ENCODE measurements at places on chromosomes 12 and 14.

DNA sequence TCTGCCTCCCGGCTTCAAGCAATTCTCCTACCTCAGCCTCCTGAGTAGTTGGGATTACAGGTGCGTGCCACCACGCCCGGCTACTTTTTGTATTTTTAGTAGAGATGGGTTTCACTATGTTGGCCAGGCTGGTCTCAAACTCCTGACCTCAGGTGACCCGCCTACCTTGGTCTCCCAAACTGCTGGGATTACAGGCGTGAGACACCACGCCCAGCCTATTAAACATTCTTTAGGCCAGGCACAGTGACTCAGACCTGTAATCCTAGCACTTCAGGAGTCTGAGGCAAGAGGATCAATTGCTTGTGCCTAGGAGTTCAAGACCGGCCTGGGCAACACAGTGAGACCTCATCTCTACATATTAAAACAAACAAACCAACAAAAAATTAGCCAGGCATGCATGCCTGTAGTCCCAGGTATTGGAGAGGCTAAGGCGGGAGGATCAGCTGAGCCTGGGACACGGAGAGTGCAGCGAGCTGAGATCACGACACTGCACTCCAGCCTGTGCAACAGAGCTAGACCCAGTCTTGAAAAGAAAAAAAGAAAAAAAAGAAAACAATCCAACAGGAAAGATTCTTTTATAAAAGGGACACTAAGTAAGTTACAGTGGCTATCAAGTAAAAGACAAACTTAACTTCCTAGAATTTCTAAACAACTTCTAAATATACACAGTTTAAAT, 70.2 kb downstream of the HECTD1 start:
- no peak for DNase-seq

DNA sequence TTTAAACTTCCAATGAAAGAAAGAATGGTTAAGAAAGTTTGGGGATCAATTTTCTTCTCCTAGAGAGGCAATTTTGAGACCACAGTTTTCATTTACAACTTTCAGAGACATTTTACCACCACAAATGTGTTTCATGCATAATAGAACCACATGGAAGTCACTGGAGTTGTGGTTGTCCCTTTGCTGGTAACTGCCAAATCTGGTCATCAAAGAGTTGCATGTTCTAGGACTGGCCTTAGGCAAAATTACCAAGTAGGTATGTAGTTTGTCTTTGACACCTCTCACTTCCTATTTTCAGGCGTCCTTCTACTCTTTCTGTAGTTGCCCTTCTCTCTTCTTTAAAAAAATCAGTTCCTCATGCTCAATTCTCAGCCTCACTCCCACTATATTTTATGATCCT, 54.3 kb upstream of the TMX1 start:
- no peak for DNase-seq

- no peak for DNase-seq
These were observed 33.3 kb downstream of the ITPR2 start for GRCh38 chr12:26799741-26800140.

DNA sequence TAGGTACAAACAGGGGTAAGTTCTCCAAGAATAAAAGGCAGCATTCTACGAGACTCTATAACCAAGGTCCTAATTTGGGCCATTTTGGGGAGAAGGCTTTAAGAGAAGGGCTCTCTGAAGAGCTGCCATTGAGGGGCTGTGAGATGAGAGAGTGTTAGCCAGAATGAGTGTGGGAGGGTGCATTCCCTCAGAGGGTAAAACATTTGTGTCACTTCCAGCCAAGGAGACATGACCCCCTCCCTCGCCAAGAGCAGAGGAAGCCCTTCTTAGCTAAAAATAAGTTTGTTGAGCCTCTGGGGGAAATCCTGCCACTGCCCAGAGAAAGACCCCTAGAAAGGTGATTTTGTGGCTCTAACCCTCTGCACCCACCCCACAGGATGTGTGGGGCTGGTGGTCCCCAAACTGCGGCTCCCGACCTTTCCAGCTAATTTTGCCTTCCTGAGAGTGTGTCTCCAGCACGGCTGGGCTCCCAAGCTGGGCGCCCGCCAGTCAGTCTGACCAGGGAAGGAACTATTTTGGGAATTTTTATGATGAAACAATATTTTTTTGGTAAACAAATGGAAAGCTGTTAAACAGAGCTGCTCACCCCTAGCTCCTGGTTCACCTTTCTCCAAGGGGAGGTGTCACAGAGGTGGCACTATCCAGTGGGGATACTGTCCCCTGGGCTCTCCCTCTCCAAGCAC, 65.9 kb upstream of the JDP2 start:
- DNase-seq: no peak

DNA sequence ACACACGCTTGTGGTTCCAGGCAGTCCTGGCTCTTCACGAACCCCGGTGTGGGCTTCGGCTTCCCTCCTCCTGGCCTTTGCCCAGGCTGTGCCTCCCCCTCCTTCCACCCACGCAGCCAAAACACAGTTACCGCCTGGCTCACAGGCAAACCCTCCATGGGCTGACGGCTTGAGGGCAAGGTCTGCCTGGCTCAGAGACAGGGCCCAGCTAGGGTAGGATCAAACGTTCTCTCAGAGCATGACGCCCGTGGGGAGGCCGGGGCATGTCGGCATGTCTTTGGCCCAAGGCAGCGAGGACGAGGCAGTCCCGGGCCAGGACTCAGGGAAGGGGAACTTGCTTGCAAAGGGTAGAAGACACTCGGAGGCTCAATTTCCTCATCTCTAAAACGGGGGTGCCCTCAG, 2.1 kb downstream of the SLC25A47 start:
- DNase-seq: no peak

DNA sequence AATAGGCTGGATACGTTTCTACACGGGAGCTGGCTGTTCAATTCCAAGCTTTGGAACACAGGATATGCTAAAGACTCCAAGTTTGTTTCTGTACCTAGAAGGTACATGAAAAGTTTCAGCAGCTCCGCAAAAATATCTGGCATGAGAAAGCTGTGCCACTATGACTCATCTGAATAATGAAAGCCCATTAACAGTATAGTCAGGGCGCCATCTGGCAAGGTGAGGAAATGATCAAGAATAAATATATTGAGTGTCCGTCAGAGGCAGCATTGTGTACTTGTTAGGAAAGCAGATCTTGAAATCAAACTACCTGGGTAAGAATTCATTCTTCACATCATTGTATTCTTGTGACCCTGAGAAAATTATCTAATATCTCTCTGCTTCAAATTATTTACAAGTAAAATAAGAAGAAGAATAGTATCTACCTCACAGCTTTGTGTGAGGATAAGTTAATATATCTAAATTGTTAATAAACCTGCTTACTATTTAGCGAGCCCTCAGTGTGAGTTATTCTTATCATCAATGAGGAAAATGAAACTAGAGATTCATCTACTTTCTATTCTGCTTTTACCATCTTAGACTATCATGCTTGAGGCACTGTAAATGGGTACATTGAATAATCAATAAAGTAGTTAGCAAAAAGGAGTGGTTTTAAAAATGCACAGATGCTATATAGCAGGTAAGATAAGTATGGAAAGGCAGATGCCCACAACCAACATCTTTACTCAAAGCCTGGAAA, 53.5 kb downstream of the FSCB start:
- DNase-seq: peak; percentile 41

GRCh38 chr14:75126121-75126544, 715 bp downstream of the NEK9 start:
- DNase-seq: peak; percentile 49

DNA sequence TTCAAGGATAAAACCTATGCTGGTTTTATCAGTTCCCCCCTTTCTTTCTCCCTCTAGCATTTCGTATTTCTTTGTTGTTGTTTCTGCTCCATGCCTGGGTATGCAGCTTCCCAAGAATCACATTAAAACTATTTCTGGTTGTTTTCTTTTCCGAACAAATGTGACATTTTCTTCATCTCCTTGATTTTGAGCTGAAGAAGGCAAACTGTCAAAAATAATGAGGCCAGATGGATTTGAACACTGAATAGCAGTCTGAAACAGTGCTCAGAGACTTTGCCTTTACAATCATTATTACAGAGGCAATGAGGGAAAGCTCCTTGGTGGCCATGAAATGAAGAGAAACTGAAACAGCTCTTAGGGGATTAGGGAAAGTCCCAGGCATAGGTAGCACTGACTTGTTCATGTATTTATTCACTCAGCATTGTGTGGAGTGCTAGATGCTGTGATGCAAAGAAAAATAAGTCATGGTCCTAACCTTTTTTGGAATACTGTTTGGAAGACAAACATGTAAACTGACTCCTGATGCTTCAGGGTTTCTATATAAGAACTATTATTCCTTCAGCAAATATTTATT, 319.5 kb downstream of the FUT8 start:
- no peak for DNase-seq

DNA sequence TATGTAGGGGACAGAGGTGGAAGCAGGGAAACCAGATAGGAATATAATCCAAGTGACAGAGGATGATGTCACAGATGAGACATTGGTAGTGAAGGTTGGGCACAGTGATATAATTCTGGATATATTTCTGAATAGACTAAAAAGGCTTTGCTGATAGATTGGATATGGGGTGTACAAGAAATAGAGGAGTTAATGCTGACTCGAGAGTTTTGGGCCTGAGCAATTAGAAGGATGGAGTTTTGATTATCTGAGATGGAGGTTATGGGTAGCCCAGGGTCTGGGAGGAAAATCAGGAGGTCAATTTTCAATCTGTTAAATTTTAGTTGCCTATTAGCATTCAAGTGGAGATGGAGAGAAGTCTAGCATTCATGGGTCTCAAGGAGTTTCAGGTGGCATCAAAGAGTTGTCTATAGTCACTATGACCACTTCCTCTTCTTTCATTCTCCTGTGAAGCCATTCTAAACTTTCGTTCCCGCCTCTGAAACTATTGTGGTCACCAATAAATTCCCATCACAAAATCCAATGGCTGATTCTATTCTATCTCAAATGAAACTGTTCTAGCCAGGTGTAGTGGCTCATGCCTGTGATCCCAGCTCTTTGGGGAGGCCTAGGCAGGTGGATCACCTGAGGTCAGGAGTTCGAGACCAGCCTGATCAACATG, 10.6 kb upstream of the ANO6 start:
- DNase-seq: no peak

DNA sequence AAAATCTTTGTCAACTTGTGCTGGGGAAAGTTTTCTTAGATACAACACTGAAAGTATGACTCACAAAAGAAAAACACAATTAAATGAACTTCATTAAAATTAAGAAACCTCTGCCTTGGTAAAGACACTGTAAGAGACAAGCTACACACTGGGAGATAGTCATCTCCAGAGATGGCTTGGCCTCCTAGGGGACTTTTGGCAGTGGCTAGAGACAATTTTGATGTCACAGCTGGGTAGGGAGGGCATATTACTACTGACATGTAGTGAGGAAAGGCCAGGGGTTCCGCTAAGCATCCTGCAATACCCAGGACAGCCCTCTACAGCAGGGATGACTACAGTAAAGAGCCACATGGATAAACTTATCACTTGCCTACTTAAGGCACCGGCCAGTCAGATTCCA, 8.7 kb upstream of the RNASE4 start:
- DNase-seq: no peak

- no peak for DNase-seq
These were observed 19.1 kb downstream of the RTL1 start for GRCh38 chr14:100884456-100884855.

- no peak for DNase-seq
These were observed 129.1 kb upstream of the TMCC3 start for GRCh38 chr12:94779485-94779884.

DNA sequence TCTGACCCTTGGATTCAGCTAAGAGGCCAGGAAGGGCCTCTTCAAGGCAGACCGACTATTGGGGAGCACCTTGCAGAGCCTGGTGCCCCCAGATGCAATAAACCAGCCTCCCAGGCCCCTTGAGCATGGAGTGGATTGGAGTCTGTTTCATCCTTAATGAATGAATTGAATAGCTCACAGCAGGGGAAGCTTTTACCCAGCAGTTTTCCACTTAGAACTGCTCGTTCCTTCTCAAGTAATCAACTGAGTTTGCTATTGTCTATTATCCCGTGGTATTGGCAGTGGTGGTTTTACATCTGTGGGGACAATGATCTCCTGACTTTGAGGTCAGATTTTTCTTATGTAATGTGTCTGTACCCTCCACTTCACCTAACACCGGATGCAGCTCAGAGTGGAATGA, 197.6 kb downstream of the AACS start:
- no peak for DNase-seq
